ENCODE measurements at places on chromosomes 7 and 10. TPM values are rescaled to one million over a fixed set of nuclear protein-coding genes. Genes with fewer than 3 reads are reported as not detected.

DNA sequence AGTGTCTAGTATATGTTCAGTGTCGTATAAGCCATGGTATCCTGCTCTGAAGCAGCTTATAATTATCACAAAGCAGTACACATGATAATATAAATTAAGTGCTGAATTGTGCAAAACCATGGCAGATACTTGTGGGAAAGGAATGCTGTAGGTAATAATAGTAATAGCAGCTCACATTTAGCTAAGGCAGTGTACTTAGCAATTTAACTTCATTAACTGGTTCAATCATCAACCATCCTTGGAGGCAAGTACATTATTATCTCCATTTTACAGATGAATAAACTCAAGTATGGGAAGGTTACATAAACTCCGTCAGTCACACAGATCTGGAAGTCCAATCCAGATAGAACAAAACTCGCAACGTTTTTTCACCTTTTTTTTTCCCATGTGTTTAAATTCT, 21.6 kb upstream of the RNF148 start:
- DNase-seq, result no peak

DNA sequence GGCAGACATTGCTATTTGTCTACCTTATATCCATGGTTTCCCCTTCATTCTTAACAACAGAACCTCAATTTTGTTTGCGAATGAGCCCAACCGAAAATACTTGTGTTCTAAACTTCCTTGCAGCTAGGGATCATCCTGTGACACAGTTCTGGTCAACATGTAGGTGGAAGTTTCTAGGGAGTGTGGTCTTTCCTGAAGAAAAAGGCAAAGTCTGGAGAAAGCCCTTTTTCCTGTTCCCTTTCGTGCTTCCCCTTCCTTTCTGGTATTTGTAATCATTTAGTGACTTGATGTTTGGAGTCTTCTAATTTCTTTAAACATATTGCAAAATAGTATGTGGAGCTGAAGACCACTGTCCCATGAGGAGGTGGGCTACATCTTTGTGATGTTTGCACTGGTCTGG, 2.9 kb upstream of the IFRD1 start:
- no peak for DNase-seq

GRCh38 chr10:50805981-50806622, 66.4 kb downstream of the ASAH2B start:
- no peak for DNase-seq

GRCh38 chr10:100888957-100889356, 23.8 kb upstream of the SLF2 start:
- DNase-seq, result peak; percentile 21

DNA sequence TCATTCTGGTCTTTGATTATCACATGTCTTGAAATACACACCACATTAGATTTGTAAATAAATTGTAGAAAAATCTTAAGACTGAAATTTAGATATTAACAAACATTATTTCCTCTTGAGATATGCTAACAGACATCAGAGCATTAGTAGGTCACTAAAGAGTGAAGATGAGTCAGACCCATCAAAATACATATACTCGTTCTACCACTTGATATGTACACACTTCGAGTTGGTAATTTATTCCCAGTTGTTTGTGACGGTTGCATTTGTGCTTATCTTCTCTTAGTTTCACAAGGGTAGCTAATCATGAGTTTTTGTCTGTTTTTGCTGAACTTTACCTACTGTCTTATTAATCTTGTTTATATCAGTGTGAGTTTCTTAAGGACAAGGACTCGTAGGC, 383.4 kb downstream of the AUTS2 start:
- DNase-seq, result no peak

GRCh38 chr10:93150289-93150688, 76.6 kb downstream of the CYP26A1 start:
- no peak for DNase-seq

DNA sequence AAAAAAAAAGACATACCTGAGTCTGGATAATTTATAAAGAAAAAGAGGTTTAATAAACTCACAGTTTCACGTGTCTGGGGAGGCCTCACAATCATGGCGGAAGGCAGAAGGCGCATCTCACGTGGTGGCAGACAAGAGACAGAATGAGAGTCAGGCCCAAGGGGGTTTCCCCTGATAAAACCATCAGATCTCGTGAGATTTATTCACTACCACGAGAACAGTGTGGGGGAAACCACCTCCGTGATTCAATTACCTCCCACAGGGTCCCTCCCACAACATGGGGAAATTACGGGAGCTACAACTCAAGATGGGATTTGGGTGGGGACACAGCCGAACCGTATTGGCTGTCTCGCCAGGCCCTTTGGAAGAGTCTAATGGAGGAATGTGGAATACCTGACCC, 9.0 kb upstream of the MAFK start:
- peak; percentile 51 for DNase-seq

The PIP gene
- not detected for polyA plus RNA-seq

- no peak for DNase-seq
These were observed 477.5 kb downstream of the PTPRN2 start for GRCh38 chr7:158110034-158110590.

GRCh38 chr10:123848564-123849457, 42.8 kb downstream of the CPXM2 start:
- no peak for DNase-seq

DNA sequence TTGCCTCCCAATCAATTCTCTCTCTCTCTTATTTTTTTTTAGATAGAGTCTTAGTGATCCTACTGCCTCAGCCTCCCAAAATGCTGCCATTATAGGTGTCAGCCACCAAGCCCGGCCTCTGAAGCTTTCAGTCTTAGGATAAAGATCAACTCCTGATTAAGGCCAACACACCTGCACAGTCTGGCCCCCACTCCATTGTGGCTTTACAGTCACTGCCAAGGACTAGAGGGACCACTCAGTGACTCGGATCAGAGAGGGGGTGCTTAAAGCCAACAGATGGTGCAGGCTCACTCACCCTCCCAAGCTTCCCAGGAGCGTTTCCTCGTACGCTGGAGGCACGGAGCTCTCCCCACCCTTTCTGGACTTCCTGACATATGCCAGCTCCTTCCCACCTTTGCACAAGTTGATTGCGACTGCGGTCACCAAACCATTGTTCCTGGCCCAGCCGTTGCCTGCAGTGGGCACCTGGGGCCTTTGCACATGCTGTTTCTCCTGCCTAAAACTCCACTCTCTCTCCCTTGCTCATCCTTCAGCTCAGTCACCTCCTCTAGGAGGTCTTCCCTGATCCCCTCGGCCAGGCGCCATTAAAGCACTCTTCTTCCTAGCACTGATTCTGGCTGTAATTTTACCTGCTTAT, 1.7 kb upstream of the CDH23 start:
- DNase-seq, result no peak

The IFIT1 gene
- polyA plus RNA-seq, result 2.8 TPM
